ENCODE measurements at places on chromosomes 13 and 19.

DNA sequence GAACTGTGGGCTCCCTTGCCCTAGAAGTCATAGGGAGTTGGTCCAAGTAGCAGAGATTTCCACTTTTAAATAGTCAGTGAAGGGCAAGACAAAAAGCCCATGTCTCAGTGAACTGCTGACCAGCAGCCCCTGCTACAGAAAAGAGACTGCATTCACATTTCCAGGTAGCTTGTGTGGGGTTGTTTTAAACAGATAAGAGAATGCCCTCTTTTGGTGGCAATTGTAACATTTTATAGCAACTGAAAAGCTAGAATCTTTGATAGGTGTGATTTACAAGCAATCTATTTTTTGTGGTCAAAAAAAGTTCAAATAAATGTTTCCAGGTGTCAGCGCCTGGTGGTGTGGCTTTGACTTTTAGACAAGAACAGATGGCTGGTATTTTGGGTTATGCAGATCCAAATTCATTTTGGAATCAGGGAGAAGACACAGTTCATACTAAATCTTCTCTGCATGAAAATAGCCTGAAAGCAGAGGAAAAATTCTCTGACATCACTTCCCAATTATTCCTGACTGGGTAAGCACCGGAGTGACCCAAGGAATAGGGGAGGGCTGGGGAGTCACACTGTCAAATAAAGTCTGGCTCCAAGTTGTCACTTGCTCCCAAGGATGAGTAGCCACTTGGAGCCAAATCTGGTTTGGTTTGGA lies 26.2 kb upstream of the GPR12 start:
- DNase-seq, result no peak

GRCh38 chr13:74336546-74336945 lies 202.3 kb upstream of the KLF12 start:
- no peak for DNase-seq

GRCh38 chr13:43170506-43170905 lies 147.1 kb downstream of the DNAJC15 start:
- no peak for DNase-seq

DNA sequence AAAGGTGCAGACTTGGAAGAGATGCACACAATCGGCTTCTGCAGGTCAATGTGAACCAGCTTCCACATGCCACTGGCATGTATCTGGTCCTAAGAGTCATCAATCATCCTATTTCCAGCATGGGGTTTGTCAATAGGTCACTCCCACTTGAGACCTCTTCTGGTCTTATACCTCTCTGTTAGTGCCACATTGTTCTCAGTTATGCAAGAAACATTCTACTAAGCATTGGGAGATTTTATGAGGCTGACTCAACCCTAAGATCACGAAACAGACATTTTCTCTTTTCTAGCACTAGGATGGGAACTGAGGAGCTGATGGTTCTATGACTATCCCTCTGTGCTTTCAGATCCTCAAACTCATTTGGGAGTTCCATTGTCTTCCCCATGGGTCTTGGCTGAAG lies 581.5 kb upstream of the KLF12 start:
- DNase-seq, result no peak

- DNase-seq, result no peak
Observed at GRCh38 chr19:10419646-10420443, 493 bp upstream of the PDE4A start.

GRCh38 chr19:39328046-39328705 lies 7.5 kb upstream of the LRFN1 start:
- peak; percentile 76 for DNase-seq

DNA sequence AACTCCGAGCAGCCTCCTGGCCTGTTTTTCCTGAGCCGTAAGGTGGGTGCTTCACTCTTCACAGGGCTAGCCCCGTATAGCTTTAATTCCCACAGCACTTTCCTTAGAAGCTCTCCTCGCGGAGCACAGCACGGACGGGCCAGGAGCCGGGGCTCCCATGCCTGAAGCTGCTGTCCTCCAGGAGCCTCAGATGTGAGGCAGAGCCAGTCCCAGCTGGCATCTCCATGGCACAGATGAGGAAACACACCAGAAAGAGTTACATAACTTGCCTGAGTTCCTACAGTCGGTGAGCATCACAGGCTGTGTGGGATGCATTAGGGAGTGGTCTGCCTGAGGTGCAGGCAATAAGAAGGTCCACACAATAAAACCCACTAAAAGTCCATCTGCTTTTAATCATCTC lies 118.5 kb downstream of the ATP8A2 start:
- no peak for DNase-seq

Data from activated CD8-positive, alpha-beta memory T cell treated with anti-CD3 and anti-CD28 coated beads for 1 hour (primary cell).